ENCODE measurements at places on chromosomes 6 and 20.
A peak's percentile ranks its signal among the peaks of the same experiment; 100 is the strongest.

DNA sequence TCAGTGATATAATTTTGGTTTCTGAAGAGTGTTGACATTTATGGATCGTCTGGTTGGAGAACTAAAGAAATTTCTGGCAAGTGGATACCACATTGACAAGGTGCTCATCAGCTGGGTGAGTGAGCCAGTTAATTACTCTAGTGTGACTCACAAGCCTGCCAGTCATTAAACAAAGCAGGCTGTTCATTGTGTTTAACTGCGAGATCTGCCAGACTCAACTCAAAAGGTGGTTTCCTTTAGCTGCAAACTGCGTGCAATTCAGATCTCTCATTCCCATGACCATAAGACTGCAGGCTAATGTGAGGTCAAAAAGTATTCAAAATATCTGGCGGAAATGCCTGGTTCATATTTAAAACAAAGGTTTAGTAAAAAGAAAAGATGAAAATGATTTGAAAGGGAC lies 32.5 kb upstream of the IYD start:
- DNase-seq: no peak

DNA sequence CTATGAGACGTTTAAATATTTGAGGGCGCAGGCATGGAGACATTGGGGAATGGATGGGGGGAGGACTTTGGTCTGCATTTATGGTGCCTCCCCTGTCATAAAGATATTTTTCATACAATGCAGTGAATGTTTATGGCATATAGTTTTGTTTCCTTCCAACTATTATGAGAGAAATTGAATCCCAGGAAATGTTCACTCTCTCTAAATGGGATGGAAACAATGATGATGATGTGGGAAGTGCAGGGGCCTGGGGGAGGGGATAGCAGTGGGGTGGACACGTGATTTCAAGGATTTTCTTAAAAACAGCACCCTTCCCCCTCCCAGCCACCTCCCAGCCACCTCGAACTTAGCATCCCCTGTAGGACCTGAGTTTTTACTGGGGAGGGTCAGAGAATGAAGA lies 69.9 kb downstream of the TOX2 start:
- DNase-seq: no peak

DNA sequence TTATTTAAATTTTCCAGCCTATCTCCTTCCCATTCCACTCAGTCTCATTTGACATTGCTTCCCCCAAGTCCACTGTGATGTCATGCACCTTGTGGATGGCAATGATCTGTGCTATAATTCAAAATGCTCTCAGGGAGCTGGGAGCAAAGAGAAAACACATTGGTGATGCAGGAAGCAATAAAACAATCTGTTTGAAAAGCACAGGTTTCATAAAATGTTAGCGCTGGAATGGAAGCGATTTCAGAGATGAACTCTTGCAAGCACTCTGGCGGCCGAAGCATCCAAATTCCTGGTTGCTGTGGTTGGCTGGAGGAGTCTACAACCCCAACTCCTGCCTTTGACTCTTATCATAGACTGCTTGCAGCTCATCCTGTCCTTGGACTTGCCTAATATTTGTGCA lies 167.0 kb downstream of the GMPR start:
- no peak for DNase-seq

DNA sequence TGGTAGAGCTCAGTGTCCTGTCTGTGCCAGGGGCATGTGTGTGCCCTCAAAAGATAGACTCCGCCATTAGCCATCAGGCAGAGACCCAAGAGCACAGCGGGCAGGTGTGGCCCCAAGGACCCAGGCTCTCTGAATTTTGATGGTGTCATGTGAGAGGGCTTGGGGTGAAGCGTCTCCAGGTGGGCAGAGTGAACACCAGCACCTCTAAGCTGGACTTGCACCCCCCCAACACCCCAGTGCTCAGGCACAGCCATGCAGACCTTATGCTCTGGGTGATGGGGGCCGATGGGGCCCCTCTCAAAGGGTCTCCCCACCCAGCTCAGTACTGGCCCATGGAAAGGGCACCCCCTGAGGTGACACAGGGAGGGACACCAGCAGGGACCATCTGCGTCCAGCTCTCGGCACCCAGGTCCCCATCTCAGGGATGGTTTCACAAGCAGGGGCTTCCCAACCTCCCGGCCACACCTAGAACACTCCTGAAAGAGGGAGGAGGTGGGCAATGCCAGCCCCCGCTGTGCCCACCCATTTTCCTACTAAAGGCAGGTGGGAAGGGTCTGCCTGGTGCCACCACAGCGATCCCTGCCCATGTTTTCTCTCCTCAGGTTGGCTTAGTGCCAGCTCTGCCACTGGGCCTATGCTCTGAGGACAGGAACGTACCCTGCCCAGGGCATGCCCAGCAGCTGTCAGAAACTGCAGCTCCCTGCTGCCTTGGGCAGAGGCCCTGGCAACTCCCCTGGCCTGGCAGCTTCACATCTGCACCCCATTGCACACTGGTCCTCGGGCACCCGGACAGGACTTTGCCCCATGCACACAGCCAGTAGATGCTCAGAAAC lies 3.5 kb downstream of the CST7 start:
- no peak for DNase-seq

DNA sequence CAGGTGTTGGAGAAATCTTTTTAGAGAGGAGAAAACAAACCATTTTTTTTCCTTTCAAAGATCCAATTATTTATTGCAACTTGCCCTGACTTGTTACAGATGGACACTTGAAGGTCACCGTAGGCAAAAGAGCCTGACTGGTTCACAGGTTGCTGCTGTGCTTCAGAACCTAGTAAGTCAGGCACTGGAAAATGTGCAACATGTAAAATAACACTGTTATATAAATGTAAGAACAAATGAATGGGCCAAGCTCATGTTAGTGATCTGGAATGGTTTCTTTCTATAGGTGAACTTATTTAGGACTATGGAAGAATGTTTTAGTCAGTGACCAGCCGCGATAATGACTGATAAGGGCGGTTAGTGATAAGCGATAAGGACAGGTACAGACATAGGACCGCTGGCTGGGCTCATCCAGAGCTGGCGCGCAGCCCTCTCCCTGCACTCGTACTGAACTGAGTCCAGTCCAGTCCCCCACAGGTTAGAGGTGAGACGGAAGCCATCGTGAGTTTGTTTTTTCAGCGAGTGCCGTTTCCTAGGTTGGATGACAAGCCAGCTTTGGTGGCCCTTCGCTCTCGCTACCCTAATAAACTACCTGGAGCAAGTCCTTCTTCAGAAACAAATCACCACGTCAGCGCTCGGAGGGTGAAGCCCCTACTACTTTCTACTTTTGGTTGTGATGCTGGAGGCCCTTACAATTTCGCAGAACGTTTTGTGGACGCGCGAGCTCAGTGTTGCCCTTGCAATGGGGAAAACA lies 94.4 kb upstream of the PRDM1 start:
- peak; percentile 9 for DNase-seq

GRCh38 chr6:121309768-121310469 lies 24.4 kb downstream of the TBC1D32 start:
- DNase-seq: no peak

DNA sequence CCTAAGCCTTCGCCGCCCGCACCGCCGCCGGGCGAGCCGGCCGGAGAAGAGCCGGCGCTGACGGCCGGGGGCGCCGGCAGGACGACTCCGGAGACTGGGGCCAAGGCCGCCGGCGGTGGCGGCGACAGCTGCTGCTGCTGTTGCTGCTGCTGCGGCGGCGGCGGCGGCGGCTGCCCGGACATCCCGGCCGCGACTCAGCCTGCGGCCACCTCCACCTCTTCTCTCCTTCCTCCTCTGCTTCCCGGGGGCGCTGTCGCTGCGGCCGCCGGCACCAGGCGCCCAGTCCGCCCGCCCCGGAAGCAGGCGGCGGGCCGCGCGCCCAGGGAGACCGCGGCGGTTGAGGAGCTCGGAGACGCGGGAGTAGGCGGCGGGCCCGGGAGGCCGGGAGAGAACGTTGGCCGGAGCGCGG lies 307 bp downstream of the RANBP9 start:
- DNase-seq: no peak

DNA sequence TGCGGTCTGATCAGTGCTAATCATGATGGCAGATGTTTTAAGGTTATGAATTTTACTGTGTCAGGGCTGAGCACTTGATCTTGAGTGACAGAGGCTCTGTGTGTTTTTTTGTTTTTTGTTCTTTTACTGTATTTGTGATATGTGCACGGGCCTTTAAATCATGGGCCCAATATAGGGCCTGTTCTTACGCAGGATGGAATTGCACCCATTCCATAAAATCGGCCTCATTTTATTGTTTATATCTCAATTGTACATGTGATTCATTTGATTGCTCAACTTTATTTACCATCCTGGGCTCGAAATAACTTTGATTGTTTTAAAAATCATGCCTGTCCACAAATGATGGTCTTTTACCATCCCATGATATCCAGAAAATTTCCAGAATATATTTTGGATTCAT lies 39.3 kb upstream of the MBOAT1 start:
- no peak for DNase-seq

DNA sequence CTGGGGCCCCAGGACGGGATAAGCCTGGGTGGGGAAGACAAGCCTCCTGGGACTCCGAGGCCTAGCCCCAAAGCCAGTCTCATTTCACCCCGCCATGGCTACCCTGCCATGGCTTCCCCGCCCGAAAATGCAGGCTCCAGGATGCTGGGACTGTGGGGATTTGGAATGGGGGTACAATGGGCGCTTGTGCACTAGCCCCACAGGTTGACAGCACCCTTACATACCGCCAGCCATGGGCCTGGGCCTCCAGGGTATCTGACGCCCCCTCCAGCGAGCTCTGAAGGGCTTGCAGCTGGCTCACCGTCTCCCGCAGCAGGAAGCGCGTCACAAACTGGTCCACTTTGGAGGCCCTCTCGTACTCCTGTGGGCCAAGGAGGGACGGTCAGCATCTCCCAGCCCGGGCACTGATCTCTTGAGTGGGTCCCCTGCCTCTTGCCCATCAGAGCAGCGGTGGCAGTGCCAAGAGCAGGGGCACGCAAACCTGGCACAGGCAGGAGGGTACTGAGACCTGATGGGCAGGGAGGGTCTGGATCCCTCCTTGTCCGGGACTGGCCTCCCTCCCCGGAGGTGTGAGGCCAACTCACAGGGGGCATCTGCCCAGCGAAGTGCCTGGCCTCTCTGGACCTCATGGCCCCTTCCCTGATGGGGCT lies 2.0 kb upstream of the C20orf144 start:
- DNase-seq: no peak

DNA sequence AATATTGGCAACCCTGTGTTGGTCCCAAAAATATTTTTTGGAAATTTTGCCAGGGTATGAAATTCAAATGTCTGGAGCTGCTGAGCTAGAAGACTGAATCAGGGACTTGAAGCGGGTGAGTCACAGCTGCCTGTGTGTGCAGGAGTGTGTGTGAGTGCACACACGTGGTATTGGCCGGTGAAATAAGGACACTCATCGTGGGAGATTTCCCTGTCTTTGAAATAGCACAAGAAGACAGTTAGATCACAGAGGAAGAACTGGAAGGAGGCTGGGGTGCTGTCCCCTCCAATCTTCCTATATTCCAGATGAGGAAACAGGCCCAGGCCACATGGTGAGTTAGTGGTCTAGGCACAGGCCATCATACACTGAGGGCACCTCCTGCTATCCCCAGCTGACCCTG lies 123.8 kb upstream of the MLN start:
- DNase-seq: no peak

DNA sequence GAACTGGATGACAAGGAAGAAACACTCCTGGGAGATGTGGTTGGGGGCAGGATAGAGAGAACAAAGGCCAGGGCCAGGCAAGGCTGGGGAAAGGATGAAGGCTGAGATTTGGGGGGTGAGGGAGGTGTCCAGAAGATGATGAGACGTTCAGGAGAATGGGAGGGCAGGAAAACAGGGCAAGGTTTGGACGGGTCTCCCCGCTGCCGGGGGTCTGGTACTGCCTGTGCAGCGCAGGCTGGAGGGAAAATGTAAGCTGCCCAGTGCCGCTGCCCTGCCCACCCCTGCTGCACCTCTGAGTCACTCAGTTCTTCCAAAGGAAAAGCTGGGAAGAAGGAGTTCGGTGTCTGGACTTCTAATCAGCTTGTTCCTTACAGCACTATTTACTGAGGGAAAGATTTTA lies 130.9 kb downstream of the DTNBP1 start:
- DNase-seq: no peak

- no peak for DNase-seq
These were observed 46.9 kb upstream of the SMIM29 start for GRCh38 chr6:34295721-34296120.

DNA sequence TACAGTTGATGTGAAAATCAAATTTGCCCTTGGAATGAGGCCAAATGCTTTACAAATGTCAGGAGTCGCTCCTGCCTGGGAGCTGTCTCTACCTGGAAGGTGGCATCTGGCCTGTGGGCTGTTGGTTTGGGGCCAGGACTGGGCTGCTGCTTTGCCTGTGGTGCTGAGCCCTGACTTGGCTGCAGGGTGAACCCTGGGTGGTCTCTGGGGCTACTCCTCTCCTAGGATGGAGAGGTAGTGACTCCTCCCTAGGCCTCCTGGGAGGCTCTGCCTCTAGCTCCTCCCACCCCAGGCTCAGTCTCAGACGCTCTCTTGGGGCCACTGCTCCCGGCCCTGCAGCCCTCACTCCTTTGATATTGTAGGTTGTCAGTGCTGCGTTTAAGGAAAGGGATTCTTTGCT lies 47.5 kb downstream of the EFCAB8 start:
- no peak for DNase-seq

DNA sequence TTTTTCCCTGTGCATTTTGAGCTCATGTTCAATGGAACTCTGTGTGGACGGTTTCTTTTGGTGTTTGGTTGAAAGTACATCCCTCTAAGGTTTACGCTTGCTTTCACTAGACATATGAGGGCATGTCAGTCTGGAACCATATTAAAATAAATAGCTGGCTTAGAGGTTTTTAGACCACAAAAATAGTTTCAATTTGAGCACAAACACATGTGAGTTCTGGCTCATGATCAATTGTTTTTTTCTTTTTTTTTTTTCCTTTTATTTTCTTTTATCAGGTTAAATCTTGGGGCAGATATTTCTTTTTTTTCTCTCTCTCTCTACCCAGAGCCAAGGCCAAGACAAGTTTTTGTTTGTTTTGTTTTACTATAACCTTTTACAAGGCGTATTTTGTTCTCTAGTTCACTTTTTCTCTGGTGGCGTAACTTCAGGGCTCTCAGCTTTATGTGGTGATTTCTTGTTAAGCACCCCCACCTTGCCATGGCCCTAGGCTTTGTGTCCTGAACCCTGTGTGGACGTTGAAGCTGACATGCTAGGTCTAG lies 92.9 kb downstream of the SHLD1 start:
- DNase-seq: no peak

DNA sequence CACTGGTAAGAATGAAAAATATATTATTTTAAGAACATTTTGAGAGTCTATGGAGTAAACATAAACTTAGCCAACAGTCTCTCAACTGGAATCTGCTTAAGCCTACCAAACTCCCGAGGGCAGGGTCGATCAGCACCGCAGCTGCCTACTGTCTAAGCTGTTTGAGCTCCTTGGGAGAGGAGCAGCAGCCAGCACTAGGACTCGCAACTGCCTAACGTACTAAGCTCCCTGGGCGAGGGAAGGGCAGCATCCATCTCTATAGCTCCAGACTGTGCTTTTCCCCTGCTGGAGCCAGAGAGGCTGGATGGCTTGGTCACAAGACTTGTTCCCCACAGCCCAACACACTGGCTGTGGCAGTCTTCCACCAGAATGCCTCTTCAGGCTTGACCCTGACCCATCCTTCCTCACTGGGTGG lies 96.4 kb downstream of the MOXD1 start:
- DNase-seq: no peak

Measured in pons (tissue), 1 donor.